MCF 10A (cell line): ENCODE measurements at places on chromosomes 7 and 10. TPM values are rescaled to one million over a fixed set of nuclear protein-coding genes. Genes with fewer than 3 reads are reported as not detected.

Gene CDC14C
- total RNA-seq, result not detected in 2 replicates

Gene ASB10
- not detected in 2 replicates for total RNA-seq

Gene SRRM3
- 0.70 and 0.71 TPM in 2 replicates for total RNA-seq

Gene NAT16
- total RNA-seq, result not detected in 2 replicates

Gene COL13A1
- 0.22 and 0.47 TPM in 2 replicates for total RNA-seq

Gene COL26A1
- total RNA-seq, result not detected in 2 replicates

Gene PSMC2
- total RNA-seq, result 98.3 and 98.8 TPM in 2 replicates

Gene SEMA3E
- 0.29 and 0.51 TPM in 2 replicates for total RNA-seq
